Left lobe of liver (tissue), 2 donors: ENCODE measurements at places on chromosomes 16 and 17. TPM values are rescaled to one million over a fixed set of nuclear protein-coding genes. Genes with fewer than 3 reads are reported as not detected.

ASPSCR1 gene
- 62.9 TPM for total RNA-seq

FADS6 gene
- total RNA-seq, result 1.8 TPM

ANKRD40CL gene
- total RNA-seq, result not detected

TP53TG3 gene
- total RNA-seq, result not detected

SLC12A3 gene
- total RNA-seq, result not detected

C16orf96 gene
- total RNA-seq, result 0.38 TPM

CCDC40 gene
- 6.8 TPM for total RNA-seq

SLC46A1 gene
- total RNA-seq, result 46.2 TPM

LLGL2 gene
- 90.6 TPM for total RNA-seq

ZNF469 gene
- 0.38 TPM for total RNA-seq

GRCh38 chr17:58329035-58329809, 627 bp upstream of the TSPOAP1 start:
- no peak for DNase-seq

GRCh38 chr16:1152123-1152638, 725 bp upstream of the CACNA1H start:
- no peak for DNase-seq

DNA sequence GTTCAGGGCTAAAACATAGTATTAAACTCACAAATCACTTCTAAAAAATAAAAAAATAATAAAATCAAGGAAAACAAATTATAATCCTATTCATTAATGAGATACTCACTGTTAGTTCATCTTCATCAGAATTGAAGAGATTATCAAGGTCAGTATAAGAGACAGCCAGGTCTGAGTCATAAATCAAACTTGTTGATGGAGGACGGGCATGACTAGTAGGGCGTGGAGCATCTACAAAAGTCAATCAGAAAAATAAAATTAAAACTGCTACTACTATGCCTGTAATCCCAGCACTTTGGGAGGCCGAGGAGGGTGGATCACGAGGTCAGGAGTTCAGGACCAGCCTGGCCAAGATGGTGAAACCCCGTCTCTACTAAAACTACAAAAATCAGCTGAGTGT, 59.1 kb upstream of the INTS2 start:
- no peak for DNase-seq

GRCh38 chr17:80645706-80646325, 101.2 kb downstream of the RPTOR start:
- no peak for DNase-seq

- peak; percentile 85 for DNase-seq
These were observed 858 bp upstream of the ASPSCR1 start for GRCh38 chr17:81976332-81977210.

DNA sequence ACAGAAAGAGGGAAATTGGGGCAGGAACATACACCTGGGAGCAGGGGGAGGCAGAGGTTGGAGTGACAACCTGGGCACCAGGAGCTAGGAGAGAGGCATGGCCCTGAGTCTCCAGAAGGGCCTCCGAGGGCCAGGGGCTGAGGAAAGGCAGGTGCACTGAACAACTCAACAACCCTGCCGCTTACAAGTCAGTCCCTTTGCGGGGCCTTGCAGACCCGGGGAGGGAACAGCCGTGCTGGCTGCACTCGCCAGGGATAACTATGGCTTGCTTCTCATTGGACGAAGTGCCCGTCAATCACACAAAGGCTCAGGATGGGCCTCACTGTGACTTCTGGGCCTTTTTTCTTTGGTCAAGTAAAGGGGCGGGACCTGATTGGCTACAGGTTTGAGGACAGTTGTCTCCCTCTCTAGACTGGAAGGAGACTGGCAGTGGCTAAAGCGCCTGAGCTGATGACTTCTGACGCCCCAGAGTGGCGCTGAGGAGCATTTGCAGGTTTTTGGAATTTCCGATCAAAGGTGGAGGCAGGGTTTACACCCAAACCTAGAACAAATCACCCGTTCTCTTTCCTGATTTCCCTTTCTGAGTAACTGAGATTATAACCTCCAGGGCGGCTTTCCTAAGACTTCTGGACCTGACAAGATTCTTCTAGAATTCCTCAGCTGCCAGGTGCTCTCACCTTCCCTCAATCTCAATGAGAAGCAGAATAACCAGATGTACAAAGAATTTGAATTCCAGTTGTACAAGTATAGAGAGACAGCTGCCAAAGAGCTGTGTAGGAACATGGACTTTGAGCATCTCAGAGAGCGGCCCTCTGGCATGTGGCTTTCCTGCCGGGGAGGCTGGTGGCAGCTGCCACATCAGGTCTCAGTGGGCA, 27.6 kb upstream of the ST6GALNAC2 start:
- peak; percentile 56 for DNase-seq

DNA sequence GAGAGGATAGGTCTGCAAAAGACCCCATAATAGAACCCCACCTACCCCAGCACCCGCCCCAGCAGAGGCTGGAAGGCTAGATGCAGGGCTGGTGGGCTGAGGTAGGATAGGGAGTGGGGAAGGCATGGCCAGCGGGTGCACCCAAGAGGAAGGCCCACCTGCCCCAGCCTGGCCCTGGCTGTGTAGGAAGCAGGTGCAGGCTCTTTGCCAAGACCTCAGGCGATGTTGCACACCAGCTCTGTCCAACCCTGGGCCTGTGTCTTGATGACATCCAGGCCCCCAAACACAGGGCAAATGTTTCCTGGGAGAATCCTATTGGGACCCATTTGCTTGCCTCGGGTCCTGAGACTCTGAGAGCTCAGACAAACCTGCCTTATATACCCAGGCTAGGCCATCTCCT, 12.2 kb downstream of the UNC119 start:
- DNase-seq, result no peak

- DNase-seq, result peak; percentile 52
These were observed 42.1 kb upstream of the BHLHA9 start for GRCh38 chr17:1227917-1228780.

DNA sequence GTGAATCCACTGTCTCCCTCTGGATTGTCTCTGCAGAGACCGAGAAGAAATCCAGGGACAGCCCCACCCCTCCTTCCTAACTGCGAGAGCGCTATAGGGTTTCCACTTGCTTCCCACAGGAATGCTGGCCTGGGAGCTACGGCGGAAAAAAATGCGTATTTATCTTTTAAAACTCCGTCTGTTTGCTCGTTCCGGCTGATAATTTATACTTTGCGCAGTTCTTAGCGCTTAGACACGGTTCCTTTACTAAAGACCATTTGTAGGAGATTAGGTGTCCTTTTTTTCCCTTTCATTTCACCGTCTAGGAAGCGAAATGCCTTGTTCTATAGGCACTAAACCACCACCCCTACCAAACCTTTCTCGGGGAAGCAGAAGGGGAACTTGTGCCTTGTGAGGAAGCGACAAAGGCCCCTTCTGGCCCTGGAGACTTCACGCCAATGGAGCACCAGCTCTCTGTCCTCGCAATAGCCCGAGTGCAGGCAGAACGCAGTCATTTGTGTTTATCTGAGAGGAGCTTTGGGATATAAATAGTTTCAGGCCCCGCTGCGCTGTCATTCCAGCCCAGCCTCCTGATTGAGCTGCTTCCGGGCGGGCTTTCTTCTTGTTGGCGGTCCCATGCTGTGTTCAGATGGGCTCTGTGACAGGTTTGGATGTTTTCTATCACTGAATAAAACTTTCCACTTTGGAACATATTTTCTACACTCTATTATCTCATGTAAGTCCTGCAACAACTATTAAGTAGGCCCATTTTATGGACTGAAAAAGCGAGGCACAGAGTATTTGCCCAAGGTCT, 791 bp upstream of the SUPT4H1 start:
- no peak for DNase-seq

DNA sequence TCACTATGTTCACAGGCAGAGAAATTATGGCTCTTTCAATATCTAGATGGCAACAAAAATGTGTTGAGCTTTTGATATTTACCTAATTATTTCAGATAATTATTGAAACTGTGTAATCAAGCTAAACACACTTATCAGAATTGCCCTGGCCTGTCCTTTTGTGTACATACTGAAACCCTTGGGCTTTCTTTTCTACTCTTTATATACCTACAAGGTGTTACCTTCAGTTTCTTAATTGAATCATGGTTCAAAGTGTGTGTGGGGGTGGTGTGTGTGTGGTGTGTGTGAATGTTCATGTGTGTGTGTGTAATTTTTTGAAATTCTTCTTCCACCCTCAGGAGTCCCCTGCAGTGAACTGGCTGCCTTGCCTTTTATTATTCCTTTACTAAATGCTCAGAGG, 506.8 kb upstream of the SOX9 start:
- DNase-seq, result no peak

DNA sequence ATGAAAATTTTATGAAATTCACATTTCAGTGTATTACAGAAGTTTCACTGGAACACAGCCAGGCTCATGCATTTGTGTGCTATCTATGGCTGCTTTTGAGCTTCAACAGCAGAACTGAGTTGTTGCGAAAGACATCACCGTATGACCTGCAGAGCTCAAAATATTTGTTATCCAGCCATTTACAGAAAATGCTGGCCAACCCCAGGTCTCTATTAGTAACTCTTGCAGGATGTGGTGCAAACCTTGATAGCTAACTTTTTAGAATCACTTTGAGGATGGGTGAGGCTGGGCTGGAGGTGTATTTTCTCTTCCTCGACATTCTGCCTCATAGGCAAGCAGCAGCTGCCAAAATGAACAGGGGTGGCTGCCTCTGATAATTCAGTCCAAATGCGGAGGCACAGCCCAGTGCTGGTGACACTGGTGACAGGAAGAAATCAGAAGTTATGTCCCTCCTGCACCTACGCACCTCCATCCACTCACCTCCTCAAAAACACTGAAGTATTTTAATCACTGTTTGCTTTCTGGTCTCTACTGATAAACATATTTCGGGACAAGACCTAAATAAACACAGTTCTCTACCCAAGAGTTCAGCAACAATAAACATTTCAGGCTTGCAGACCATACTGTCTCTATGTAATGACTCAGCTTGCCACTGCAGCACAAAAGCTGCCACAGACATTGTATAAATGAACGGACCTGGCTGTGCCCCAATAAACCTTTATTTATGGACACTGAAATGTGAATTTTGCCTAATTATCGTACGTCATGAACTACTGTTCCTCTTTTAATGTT, 28.5 kb downstream of the ARHGAP17 start:
- DNase-seq, result peak; percentile 52

DNA sequence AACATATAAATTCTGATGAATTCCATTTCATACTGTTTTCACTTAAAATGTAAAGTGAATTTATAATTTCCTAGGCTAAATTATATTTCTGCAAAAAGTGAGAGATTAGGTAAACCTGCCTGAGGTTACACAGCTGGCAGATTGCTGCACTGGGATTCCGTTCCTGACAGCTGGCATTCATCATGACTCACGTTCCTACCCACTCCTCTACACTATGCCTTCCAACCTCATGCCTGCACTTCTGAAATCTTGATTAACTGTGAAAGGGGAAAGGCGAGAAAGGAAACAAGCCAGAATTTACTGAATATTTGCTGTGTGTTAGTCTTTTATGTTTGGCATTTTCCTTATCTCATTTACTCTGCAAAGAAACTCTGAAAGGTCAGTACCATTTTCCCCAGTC, 73.3 kb upstream of the MON1B start:
- DNase-seq, result no peak

GRCh38 chr17:43431714-43432523, 33.1 kb downstream of the ARL4D start:
- DNase-seq, result no peak

DNA sequence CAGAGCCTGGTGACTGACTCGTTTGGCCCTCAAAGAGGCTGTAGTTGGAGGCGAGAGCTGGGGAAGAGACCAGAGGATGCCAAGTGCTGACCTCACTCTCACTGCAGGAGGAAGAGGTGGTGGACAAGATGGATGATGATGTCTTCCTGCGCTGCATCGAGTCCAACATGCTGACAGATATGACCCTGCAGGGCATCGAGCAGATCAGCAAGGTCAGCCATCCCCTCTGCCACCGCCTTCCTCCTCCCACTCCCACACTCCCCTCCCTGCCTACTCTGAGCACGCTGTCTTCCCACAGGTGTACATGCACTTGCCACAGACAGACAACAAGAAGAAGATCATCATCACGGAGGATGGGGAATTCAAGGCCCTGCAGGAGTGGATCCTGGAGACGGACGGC, 26.9 kb downstream of the POLR2A start:
- no peak for DNase-seq

- DNase-seq, result no peak
These were observed 24.5 kb downstream of the NPLOC4 start for GRCh38 chr17:81612172-81612970.

DNA sequence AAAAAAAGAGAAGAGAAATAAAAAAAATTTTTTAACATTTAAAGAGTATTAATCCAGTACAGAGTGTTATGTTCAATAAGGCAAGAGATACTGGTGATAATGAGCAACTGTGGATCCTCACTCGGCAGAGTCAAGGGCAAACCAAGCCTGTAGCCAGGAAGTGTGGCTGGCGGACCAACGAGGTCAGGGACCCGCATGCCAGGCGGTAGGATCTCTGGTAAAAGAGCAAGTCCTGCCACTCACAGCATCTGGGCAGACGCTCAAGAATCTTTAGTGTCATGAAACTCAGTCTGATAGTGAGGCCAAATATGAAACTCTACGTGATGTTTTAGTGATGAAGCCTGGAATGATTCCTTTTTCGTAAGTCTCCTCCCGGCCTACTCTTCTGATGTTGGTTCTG, 8.3 kb upstream of the GEMIN4 start:
- no peak for DNase-seq

GRCh38 chr17:4262703-4263102, 1.1 kb downstream of the ANKFY1 start:
- DNase-seq, result no peak

GRCh38 chr16:86872833-86873232, 294.5 kb downstream of the FOXL1 start:
- DNase-seq, result no peak

GRCh38 chr16:75070012-75070841, 46.4 kb downstream of the LDHD start:
- peak; percentile 94 for DNase-seq

DNA sequence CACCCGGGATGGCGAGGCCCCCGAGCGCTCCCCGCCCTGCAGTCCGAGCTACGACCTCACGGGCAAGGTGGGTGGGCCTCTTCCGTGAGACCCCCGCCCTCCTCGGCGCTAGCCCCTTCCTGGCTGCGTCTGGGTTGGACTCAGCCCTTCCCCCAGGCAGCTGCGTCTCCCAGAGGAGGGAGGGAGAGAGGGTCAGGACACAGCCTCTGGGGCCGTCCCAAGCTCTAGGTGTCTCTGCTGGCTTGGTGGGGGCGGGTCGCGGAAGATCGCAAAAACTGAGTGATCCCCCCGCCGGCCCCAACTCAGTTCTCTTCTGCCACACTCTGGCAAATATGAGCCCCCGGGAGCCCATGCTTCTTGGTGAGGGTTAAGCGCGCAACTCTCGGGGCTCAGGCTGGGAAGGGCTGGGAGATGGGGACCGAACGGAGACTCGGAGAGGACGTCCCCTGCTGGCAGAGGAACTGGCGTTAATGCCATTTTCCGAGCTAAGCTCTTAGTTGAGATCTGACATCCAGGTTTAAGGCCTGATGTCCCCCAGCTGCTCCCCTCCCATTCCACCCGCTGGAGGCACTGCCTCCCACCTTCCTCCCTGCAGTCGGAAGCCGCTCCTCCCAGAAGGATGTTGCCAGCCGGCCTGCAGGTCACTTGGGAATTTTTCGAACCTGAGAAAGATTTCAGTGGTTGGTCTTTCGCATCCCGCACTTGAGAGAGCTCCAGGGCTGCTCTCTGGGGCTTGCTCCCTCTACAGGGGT, 419 bp downstream of the RAB37 start:
- DNase-seq, result peak; percentile 65

GRCh38 chr17:32870969-32871368, 6.0 kb downstream of the MYO1D start:
- DNase-seq, result no peak
